ENCODE measurements at places on chromosomes 4 and X.

GRCh38 chr4:84578540-84579402, 4.2 kb upstream of the CDS1 start:
- DNase-seq = peak; percentile 31

GRCh38 chr4:169573889-169574288, 38.5 kb downstream of the NEK1 start:
- no peak for DNase-seq

DNA sequence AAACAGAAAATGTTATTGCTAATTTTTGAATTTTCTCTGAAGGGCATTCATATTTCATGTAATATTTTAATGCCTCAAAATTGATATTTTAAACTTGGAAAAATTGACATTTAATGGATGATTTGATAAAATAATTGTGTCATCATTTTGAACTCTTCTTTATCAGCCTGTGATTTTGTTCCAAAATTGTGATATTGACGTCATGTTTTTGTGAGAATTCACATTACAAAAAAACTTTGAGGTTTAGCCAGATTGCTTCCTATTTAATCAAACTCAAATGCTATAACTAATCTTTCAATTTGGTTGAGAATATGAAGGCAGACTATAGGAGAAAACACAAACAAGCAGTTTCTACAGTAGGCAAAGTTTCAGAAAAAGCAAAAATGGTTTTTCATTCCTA, 137.4 kb downstream of the GRIA2 start:
- no peak for DNase-seq

DNA sequence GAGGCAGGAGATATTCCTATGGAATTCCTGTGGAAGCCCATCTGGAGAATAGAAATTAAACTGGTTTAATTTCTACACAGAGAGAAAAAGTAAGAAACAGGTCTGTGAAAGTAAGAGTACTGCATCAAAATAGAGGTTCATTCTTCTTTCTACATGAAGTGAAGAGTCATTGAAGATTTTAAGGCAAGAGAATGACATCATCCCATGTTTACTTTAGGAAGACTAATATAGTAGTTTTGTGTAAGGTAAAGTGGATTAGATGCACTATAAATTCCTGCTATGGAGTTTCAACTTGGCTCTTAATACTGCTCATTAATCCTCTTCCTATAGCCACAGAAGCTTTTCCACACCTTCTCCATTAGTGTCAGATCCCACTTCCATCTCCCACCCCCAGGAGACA, 47.6 kb downstream of the CNGA1 start:
- no peak for DNase-seq

- DNase-seq = no peak
These were observed 107.3 kb downstream of the PTTG2 start for GRCh38 chr4:38067499-38067898.
